ENCODE measurements at places on chromosomes 11 and 22.

GRCh38 chr22:47808236-47808635, 1045.8 kb downstream of the TBC1D22A start:
- no peak for DNase-seq

DNA sequence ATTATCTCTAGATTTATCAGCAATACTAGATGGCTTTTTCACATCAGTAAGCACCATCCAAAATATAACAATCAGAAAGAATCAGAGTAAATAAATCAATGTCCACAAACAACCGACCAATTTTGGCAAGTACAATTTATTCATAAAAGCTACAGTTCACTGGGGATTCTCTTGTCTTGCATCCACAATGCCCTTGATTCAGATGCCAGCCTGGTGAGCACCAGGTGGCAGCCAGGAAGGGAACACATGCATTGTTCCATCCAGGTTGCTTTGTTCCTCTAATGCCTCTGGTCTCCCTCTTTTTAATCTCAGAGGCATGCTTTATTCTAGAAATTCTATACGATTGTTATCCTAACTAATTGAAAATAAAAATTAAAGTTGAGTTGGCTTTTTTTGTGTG, 242.1 kb upstream of the KIRREL3 start:
- DNase-seq, result no peak

- DNase-seq, result no peak
These were observed 7.0 kb downstream of the UNC93B1 start for GRCh38 chr11:67996622-67997474.

- DNase-seq, result no peak
These were observed 26.2 kb upstream of the GCAT start for GRCh38 chr22:37781434-37782059.

DNA sequence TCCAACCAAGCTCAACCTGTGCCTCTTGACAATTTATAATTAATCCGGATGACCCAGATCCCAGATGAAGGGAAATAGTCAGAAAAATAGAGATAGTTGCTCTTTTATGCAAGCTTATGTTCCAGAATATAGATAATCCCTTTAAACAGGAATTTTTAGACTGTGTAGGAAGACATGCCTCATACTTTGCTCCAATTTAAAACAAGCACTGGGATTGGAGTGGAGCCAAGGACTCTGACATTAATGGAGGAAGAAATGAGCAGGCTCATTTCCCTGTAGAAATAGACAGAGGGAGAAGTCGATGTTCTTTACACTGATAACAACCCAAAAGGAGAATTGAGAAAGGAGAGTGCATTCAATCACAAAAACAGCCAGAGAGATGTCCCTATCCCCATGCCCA, 70.1 kb upstream of the LRRC55 start:
- no peak for DNase-seq

GRCh38 chr11:129013737-129014475, 71.2 kb upstream of the TP53AIP1 start:
- DNase-seq, result no peak

- no peak for DNase-seq
These were observed 1.9 kb upstream of the SMTN start for GRCh38 chr22:31079095-31079642.

- DNase-seq, result no peak
These were observed 1358.7 kb downstream of the LRRC4C start for GRCh38 chr11:40100781-40101180.

DNA sequence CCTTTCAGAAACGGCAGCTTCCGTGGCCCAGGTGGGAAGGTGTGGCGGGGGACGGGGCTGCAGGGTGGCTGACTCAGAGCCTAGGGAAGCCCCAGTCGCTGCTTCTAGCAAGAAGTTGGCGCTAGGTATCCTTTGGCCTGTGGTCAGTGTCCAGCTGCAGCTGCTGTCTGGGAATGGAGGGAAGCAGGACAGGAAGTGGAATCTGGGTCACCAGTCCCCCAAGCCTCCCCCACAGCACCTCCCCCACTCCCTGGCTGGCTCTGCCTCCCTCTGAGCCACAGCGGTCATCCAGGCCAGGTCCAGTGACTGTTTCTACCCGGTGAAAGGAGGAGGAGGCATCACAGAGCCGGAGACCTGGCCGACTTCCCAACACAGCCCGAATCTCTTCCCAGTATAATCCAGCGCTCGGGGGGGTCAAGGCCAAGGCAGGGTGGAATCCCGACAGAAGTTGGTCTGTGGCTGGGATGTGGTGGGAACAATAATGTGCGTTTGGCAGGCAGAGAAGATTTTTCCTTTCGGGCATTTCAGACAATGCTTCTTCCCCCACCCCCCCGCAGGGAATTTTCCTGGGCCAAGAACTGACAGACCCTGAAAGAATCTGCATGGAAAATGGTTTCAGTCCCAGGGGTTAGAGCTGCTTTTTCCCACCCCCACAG, 45.1 kb downstream of the C11orf96 start:
- no peak for DNase-seq

DNA sequence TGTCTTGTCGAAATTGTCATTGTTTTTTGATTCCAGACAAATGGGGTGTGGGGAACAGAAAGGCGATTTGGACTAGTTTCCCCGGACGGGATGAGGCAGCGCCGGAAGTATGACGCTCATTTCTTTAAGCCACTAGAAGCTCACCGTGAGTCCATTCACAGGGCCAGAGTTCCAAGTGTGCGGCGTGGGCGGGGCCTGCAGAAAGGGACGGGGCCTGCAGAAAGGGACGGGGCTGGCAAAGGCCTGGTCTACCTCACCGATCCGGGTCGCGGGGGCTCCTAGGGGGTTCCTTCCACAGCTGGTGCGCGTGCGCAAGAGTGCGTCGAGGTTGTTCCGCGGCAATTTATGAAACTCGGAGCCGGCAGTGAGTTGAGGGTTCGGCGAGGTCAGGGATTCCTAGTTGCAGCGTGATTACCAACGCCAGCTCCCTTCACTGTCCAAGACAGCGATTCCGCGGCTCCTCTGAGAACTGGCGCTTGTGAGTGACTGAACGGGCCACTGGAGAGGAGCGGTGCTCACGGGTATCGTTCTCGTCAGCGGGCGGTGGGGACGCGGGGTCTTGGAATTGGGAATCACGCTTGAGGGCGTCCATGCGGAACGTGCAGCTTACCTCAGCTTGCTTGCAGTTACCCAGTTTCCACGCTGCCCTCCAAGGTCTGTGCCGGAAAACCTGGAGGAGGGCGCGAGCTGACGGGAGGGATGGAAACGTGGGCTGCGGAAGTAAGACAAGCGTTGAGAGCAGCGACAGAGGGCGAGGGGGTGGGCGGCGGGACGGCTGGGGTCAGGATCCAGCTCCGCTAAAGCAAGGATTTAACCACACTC, at the start of gene ZNF215:
ZNF215 (plus strand) TSS at position 219 of the 822 bp plus-strand sequence. CDS start 5,847 bp downstream, outside the sequence.
- no peak for DNase-seq

DNA sequence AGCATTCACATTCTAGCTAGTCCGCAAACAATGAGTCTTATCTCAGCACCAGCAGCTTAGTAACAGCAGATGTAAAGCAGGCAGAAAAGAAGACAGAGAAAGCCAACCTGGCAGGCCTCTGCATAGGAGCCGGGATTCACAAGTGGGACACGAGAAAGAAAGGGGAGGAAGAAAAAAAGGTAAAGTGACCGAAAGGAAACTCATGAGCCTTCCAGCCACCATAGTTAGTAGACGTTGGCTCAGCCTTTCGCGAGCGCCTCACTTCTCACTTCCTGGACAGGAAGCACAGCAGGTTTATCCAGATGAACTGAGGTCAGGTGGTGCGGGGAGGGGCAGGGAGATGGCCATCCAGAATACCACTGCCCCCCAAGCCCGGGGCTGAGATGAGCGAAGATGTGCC, 19.7 kb upstream of the KAT5 start:
- no peak for DNase-seq

DNA sequence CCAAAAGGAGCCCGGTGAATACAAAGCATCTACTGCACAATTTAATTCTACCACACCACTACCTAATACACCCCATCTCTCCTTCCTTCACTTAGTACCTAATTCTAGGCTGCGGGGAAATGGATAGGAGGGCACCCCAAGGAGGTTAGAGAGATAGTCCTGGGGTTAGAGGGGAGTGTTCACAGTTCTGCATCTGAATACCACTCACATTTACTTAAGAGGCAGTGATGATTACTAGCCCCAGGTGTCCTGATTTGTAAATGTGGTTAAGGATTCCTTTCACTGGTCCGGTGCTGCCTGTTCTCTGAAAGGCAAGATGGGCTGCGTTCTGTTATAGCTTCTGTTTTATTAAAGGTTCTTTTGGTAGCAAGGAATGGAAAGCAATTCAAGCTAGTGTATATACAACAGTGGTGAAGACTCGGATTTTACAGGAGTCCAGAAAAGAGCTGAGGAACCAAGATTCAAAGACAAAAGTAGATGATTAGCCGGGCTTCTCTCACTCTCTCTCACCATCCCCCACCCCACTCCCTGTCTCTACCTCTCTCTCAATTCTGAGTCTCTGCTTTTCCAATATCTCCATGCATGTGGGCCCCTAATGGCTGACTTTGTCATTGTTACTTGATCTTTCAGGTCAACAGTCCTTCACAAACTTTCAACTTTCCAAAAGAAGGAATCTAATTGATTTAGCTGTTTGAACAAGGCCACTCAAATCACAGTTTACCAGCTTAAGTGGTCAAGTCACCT, 8.7 kb upstream of the KCNA4 start:
- no peak for DNase-seq

DNA sequence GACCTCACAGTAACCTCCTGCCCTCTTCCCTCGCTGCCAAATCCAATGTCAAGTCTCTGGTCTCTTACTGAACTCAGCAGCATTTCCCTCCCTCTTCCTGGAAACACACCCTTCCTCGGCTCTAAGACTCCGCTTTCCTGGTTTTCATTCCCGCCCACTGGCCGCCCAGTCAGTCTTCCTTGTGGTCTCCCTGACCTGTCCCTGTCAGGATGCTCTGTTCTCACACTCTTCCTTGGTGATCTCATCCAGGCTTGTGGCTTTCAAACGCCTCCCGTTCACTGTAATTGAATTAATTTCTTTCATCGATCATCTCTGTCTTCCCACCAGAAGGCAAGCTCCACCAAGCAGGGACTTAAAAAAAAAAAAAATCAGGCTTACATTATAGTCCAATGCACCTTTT, 33.5 kb downstream of the MYO18B start:
- no peak for DNase-seq

DNA sequence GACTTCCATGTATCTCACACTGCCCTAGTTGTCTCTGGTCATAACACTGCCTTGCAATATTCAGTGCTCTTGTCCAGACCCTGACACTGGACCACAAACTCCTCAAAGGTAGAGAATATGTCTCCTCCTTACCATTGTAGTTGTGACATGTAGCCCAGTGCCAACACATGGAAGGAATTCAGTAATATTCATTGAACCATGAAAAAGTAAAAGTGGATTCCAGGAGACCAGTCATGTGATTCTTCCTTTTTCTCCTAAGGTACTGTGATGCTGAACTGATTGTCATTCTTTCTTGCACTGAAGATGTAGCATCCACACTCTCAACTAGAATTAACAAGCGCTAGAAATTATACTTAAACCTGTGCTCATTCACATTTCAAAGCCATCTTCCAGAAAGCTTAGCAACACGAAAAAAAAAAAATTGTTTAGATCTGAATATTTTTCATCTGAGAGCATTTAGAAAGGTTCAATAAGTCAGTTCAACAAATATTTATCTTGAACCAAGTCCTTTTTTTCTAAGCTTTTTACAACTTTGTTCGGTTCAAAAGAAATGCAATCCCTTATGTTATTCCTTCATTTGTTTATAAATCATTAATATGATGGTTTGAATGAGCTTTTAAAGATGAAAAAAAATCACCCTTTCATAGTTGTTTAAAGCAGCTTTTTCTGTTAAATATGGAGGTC, 224.7 kb upstream of the BLID start:
- DNase-seq, result no peak

- no peak for DNase-seq
These were observed 2.2 kb downstream of the PEX16 start for GRCh38 chr11:45915446-45915845.

- no peak for DNase-seq
These were observed 14.6 kb upstream of the P2RY6 start for GRCh38 chr11:73257342-73258103.

DNA sequence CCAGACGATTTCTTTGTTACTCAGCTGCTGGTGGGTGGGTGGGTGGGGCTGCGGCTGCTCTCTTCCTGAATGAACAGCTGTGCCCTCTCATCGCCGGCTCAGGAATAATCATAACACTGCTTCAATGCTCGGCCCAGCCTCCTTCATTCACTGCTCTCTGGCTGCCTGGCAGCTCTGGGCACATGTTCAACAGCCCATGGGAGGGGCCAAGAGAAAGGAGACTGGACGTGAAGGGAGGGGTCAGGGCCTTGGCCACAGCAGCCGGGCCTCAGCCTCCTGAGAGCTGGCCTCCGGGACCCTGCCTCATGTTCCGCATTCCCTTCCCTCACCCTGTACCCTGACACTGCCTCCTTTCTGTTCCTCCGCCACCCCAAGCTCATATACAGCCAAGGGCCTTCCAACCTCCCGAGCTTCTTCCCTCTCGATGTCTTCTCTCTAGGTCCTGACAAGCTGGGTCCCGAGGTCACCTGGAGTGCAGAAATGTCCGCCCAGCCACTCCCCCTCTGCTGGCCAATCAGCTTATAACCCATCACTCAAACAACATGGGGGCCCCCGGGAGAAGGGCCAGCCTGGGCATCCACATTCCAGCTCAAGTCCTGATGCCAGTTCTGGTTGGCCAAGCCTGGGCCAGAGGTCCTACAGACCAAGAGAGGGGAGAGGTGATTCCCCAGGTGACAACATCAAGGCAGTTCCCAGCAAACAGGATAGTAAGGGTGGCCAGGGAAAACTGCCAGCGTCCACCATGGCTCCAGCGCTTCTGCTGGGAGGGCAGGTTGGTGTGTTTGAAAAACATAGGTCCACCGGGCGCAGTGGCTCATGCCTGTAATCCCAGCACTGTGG, 3.2 kb upstream of the CSDC2 start:
- no peak for DNase-seq

DNA sequence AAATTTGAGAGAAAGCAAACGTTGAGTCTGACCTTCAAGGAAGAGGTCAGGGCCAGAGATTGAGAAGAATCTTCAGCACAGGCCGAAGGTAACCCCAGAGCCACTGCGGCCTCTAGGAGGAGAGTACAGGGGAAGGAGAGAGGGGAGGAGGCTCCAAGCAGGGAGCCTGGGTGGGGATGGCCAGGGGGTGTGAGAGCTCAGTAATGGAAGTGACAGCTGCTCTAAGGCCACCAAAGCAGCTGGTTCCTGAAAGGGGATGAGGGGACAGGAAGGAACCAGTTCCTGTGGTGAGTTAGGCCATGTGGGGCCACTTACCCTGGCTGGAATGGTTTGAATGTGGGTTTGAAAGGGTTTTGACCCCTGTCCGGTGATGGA, 46.1 kb downstream of the PISD start:
- no peak for DNase-seq

GRCh38 chr22:36340621-36341020, 47.1 kb downstream of the MYH9 start:
- no peak for DNase-seq

Data from stimulated activated CD8-positive, alpha-beta memory T cell treated with anti-CD3 and anti-CD28 coated beads, Interleukin-7, amount 100 ng/mL, for 1 hour (primary cell).